Vagina (tissue), 2 donors: ENCODE measurements at places on chromosomes 2 and 18.

DNA sequence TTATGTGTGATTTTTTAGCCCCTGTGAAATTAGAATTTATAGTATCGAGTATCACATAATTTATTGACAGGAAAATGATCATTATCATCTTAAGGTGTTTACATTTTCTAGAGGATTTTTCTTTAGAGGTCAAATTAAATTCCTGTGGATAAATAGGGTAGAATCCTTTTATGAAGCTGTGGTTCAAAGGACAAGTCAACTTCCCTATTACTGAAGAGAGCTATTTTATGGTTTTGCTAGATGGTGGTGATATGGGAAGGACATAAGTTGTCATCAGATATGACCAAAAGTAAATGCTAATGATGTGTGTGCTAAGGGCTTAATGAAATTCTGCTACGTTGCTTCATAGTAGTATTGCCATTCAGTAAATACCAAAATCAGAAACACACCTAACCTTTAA is 80.1 kb downstream of the EML4 start:
- no peaks in the 10 kb centered on the region for H3K36me3 ChIP-seq
- no peak for DNase-seq
- no peaks in the 10 kb centered on the region for H3K27me3 ChIP-seq
- no peak overlapping the region for H3K4me3 ChIP-seq
- H3K4me1 ChIP-seq: peaks cover 10% of the 10 kb centered on the region

DNA sequence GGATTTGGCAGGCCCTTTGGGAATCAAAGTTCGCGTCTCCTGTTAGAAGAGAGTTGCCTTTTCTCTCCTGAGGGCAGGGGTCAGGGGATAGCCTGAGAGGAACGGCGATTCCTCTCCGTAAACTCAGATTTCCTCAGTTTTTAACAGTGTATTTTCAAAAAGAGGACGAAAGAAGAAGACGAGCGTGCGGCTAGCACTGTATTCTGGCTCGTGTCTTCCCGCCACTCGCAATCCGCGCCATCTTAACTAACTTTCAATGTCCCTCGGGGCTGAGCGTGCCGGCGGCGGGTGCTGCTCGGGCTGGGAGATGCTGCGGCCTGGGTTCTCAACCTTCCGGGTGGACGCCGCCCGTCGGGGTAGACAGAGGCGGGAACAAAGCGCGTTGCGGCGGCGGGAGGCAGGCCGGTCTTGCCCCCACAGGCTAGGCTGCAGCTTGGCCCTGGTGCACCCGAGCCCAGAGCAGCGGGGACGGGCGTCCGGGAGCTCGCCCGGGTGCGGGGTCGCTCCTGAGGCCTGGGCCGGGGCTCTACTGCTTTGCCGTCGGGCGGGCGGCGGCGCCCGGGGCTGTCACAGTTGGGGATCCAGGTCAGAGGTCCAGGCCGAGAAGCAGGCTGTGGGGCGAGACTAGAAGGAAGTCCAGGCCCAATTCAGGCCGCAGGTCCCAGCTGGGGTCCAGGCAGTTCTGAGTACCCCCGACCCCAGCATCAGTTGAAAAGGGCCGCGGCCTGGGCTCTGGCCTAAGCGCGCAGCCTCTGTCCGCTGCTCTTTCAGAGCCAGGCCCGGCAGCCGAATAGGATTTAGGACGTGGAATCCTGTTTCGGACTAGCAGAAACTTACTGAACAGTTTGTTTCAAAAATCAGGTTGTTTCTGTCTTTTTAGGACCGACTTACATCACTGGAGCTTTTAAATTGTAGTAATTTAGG is 11.8 kb downstream of the TBR1 start:
- no peaks in the 10 kb centered on the region for H3K36me3 ChIP-seq
- peaks cover 14% of the 10 kb centered on the region for H3K4me1 ChIP-seq
- no peak overlapping the region for H3K4me3 ChIP-seq
- H3K27me3 ChIP-seq: peaks cover 30% of the 10 kb centered on the region
- H3K27ac ChIP-seq: no peak overlapping the region
- DNase-seq: no peak

DNA sequence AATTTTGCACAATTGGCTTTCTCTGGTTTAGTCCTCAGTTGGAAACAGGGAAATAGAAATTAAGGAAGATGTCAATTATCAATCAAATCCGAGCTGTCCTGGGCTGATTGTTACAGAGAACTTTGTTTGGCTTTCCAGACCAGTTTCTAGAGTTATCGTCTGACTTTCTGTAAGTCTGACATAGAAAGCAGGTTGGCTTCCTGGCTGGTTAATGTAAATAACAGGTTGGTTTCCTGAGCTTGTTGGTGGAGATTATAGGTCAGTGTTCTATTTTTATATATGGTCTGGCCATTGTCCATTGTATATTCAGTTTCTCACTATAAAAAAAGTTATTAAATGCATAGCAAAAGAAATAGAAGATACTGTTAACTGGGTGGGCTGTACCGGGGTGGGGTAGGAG is 204.8 kb downstream of the MBD2 start:
- no peaks in the 10 kb centered on the region for H3K4me1 ChIP-seq
- H3K36me3 ChIP-seq: no peaks in the 10 kb centered on the region
- no peaks in the 10 kb centered on the region for H3K27me3 ChIP-seq
- no peak overlapping the region for H3K4me3 ChIP-seq

GRCh38 chr2:54728669-54729120 is 5.2 kb downstream of the EML6 start:
- no peak overlapping the region for H3K27ac ChIP-seq
- no peaks in the 10 kb centered on the region for H3K27me3 ChIP-seq

DNA sequence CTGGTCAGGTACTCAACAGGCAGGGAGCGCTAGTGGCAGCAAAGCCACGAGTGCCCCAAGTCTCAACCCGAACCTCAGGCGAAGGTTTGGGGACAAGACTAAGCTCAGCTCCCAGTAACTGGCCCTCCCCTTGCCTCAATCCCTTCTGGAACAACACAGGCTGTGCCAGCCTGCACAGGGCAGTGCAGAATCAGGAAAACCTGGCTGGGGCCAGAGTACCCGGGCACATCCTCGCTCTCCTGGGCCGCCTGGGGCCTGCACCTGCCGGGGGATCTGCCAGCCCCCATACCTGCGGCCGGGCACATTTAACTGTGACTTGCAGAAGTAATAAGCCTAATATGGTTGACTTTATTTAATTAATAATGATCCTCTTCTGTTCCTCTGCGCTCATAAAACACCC is 60.6 kb downstream of the GBX2 start:
- H3K4me3 ChIP-seq: no peak overlapping the region
- no peaks in the 10 kb centered on the region for H3K4me1 ChIP-seq
- no peak overlapping the region for H3K27ac ChIP-seq
- H3K27me3 ChIP-seq: no peaks in the 10 kb centered on the region
- no peak for DNase-seq

- no peaks in the 10 kb centered on the region for H3K27me3 ChIP-seq
- H3K4me1 ChIP-seq: no peaks in the 10 kb centered on the region
- H3K27ac ChIP-seq: no peak overlapping the region
- no peaks in the 10 kb centered on the region for H3K36me3 ChIP-seq
- H3K4me3 ChIP-seq: no peak overlapping the region
These were observed 86.0 kb downstream of the VWA3B start for GRCh38 chr2:98172951-98173350.

DNA sequence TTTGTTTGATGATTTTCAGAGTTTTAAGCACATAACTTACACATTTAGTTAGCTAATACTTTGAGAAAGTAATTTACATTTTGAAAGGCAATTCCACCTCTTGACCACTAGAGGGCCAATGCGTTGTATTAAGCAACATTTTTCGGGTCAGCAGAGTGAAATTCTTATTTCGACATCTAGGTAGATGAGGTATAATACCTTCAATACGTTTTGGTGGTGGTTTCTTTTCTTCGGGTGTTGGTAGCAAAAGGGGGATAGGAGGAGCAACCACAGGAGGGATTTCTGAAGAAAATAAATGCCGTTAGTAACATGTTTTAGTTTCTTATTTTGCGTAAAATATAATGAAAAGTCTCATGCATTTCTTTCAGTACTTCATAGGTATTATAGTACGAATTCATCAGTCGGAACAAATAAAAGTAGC is 106.3 kb downstream of the TTN start:
- no peaks in the 10 kb centered on the region for H3K4me1 ChIP-seq
- DNase-seq: no peak
- H3K27me3 ChIP-seq: no peaks in the 10 kb centered on the region
- no peak overlapping the region for H3K4me3 ChIP-seq
- no peak overlapping the region for H3K27ac ChIP-seq

DNA sequence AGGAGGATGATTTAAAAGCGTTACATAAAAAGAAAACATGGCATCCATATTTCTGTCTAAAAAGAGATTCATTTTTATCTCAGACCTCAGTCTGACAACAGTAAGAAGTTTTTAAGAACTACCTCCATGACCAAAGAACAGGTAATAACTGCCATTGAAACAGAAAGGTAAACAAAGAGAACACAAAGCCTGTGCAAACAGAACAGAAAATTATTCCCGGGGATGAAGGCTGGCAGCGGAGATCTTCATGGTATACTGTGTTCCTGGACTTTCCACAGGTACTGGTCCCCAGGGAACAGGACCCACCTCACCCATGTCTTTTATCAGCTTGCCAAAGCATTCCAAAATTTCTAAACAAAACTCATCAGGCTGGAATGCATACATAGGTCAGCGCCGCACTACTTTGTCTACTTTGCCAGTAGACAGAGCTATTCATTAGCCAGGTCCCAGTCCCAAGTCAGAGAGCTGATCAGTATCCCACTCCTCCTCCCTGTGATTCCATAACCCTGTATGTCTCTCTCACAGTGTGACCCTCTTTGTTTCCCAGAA is 277.3 kb downstream of the MBD2 start:
- no peak overlapping the region for H3K27ac ChIP-seq
- H3K36me3 ChIP-seq: no peaks in the 10 kb centered on the region
- DNase-seq: no peak
- H3K27me3 ChIP-seq: no peaks in the 10 kb centered on the region
- H3K4me3 ChIP-seq: no peak overlapping the region
- H3K4me1 ChIP-seq: no peaks in the 10 kb centered on the region

- H3K27ac ChIP-seq: no peak overlapping the region
- DNase-seq: no peak
- no peaks in the 10 kb centered on the region for H3K27me3 ChIP-seq
- no peak overlapping the region for H3K4me3 ChIP-seq
- peaks cover 6% of the 10 kb centered on the region for H3K4me1 ChIP-seq
These were observed 4.8 kb upstream of the UGGT1 start for GRCh38 chr2:128086244-128086643.

GRCh38 chr2:166125557-166125956 is 2.3 kb downstream of the SCN1A start:
- no peaks in the 10 kb centered on the region for H3K4me1 ChIP-seq
- H3K27me3 ChIP-seq: no peaks in the 10 kb centered on the region
- no peak overlapping the region for H3K4me3 ChIP-seq

GRCh38 chr2:211837706-211838105 is 700.9 kb downstream of the ERBB4 start:
- H3K4me3 ChIP-seq: no peak overlapping the region
- no peaks in the 10 kb centered on the region for H3K27me3 ChIP-seq
- DNase-seq: no peak
- H3K27ac ChIP-seq: no peak overlapping the region
- no peaks in the 10 kb centered on the region for H3K36me3 ChIP-seq
- H3K4me1 ChIP-seq: no peaks in the 10 kb centered on the region

DNA sequence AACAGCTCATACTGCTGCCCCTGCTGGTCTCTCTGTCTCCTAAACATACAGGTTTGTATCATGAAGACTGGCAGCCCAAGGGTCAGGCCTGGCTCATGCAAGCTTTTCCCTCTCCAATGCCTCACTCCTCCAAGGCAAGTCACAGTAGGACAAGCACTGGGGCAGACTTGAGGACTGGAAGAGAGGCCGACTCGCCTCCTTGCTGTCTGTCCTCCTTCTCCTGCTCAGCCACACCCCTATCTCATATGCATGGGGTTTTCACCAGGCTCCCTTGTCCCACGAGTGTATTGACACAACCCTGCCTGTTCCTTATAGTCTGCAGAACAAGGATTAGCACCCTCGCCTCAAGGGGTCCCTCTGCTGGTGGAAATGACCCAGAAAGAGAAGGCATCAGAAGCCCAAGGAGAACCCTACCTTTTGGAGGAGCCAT is 223.7 kb downstream of the SOX11 start:
- H3K27me3 ChIP-seq: no peaks in the 10 kb centered on the region
- H3K27ac ChIP-seq: no peak overlapping the region
- H3K36me3 ChIP-seq: no peaks in the 10 kb centered on the region

- DNase-seq: no peak
- H3K4me3 ChIP-seq: no peak overlapping the region
- no peaks in the 10 kb centered on the region for H3K27me3 ChIP-seq
- H3K36me3 ChIP-seq: no peaks in the 10 kb centered on the region
- H3K27ac ChIP-seq: no peak overlapping the region
These were observed 63.3 kb downstream of the FAM228A start for GRCh38 chr2:24238158-24238557.

- H3K36me3 ChIP-seq: no peaks in the 10 kb centered on the region
- H3K27me3 ChIP-seq: no peaks in the 10 kb centered on the region
- H3K4me3 ChIP-seq: no peak overlapping the region
- no peak overlapping the region for H3K27ac ChIP-seq
- DNase-seq: no peak
These were observed 36.5 kb upstream of the AFF3 start for GRCh38 chr2:100178864-100179263.

- H3K4me3 ChIP-seq: no peak overlapping the region
- no peaks in the 10 kb centered on the region for H3K36me3 ChIP-seq
- DNase-seq: no peak
- no peaks in the 10 kb centered on the region for H3K27me3 ChIP-seq
These were observed 56.4 kb downstream of the KCNH7 start for GRCh38 chr2:162782138-162782537.

DNA sequence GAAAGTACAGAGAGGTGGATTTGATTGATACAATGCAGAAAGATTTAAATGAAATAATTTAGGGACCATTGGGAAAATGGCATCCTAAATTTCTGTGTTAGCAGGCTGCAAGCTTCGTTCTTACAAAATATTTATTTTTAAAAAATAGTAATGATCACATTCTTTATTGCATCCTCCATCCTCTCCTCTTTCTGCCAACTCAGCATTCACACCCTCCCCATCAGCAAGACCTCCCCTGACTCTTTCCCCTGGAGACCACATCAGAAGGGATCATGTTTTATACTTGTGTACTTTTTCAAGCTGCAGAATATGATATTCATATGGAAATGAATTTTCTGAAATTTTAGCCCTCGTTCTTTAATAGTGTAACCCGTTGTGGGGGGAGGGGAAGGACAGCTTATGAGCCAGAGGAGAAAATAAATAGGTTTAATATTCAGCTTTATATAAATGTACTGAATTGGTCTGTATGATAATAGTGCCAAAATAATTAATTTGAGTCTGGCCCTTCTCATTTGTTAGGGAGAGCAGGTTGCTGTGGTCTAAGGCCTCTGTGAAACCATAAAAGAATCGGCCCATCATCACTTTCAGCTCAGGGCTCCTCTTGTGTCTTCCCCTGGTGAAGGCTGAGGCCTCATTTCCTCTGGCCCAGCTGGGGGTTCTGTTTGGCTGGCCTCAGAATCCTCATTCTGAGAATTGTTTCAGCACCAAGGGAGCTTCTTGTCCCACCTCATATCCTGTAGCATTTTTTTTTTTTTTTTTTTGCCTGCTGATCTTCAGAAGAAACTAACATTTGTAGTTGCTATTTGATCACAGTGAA is 330.8 kb downstream of the TXNL1 start:
- H3K27ac ChIP-seq: no peak overlapping the region
- H3K36me3 ChIP-seq: no peaks in the 10 kb centered on the region
- H3K27me3 ChIP-seq: no peaks in the 10 kb centered on the region
